ENCODE measurements at places on chromosomes 5 and 9. TPM values are rescaled to one million over a fixed set of nuclear protein-coding genes. Genes with fewer than 3 reads are reported as not detected.

GRCh38 chr5:153153086-153153485 is 337.4 kb upstream of the GRIA1 start:
- no peaks in the 10 kb centered on the region for H3K36me3 ChIP-seq
- H3K4me3 ChIP-seq = no peak overlapping the region
- H3K4me1 ChIP-seq = no peaks in the 10 kb centered on the region

GRCh38 chr5:16617274-16617968 is 624 bp upstream of the RETREG1 start:
- no peaks in the 10 kb centered on the region for H3K36me3 ChIP-seq
- peaks cover 3% of the 10 kb centered on the region for H3K4me1 ChIP-seq
- H3K4me3 ChIP-seq = peak overlapping the region; percentile 45
- H3K27ac ChIP-seq = no peak overlapping the region

DNA sequence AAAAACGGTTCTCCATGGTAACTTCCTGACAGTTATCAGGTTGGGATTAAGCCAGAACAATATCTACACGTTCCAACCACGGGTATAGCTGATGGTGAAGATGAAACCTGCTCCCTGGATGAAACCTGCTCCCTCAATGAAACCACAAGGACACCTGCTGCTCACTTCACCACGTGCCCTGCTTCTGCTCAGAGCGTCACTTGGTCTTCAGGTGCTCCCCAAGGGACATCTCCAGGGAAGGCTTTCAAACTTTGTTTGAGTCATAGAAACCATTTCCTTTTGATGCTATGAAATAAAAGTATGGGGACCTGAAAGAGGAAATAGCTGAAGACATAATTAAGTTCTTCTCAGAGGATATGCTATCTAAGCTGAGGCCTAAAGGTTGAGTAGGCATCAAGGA is 242.4 kb downstream of the MED10 start:
- no peak overlapping the region for H3K4me3 ChIP-seq
- H3K27me3 ChIP-seq = no peaks in the 10 kb centered on the region
- H3K36me3 ChIP-seq = no peaks in the 10 kb centered on the region

- H3K27ac ChIP-seq = no peak overlapping the region
- no peaks in the 10 kb centered on the region for H3K36me3 ChIP-seq
- DNase-seq = no peak
- H3K27me3 ChIP-seq = no peaks in the 10 kb centered on the region
Observed at GRCh38 chr5:125814119-125814518, 609.1 kb upstream of the GRAMD2B start.

DNA sequence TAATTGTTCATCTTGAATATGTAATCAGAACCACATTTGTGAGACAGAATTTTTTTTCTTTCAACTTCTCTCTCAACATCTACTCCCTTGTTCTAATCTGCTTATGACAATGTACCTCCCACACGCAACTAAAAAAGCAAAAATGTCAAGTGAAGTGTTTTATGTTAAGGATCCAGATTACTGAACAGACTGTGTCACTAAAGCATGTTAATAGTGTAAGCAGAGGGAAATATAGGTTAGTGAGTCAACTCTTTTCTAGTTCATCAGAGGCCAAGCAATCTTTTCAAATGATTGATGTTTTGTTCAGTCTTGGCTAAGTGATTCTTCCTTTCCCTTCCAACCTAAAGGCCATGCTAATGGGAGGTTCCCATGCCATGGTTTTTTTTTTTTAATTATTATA is 34.7 kb upstream of the IDNK start:
- no peaks in the 10 kb centered on the region for H3K36me3 ChIP-seq
- no peak overlapping the region for H3K4me3 ChIP-seq
- no peaks in the 10 kb centered on the region for H3K27me3 ChIP-seq
- no peak overlapping the region for H3K27ac ChIP-seq
- DNase-seq = no peak

GRCh38 chr5:60685028-60685427 is 14.9 kb downstream of the DEPDC1B start:
- no peaks in the 10 kb centered on the region for H3K4me1 ChIP-seq
- H3K27ac ChIP-seq = no peak overlapping the region
- no peak overlapping the region for H3K4me3 ChIP-seq
- DNase-seq = no peak
- no peaks in the 10 kb centered on the region for H3K36me3 ChIP-seq

DNA sequence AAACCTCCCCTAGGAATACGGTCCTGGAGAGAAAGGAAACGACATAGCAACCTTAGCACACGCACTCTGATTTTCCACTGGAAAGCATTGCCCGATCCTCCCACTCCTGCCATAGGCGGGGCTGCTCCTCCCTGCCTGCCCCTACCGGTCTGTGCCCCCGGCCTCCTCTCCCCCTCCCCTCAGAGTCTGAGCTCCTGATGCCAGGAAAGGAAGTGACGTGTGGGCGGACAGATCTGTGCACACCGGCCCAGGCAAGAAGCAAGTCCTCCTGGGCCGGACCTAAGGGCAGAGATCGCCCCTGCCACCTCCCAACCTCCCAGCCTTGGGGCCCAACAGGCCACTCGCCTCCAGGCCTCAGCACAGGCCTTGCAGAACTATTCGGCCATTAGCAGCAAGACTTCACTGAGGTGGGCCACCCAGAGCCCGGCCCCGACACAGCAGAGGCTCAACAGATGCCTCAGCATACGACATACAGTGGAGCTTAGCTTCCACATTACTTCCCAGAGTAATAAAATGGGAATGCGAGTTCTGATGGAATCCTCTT is 7.2 kb downstream of the NINJ1 start:
- H3K27me3 ChIP-seq = no peaks in the 10 kb centered on the region
- no peak overlapping the region for H3K4me3 ChIP-seq
- peak; percentile 50 for DNase-seq
- peaks cover 50% of the 10 kb centered on the region for H3K4me1 ChIP-seq

GRCh38 chr5:112186401-112186990 is 232.6 kb downstream of the EPB41L4A start:
- H3K4me1 ChIP-seq = no peaks in the 10 kb centered on the region
- no peaks in the 10 kb centered on the region for H3K27me3 ChIP-seq
- no peak overlapping the region for H3K27ac ChIP-seq
- H3K36me3 ChIP-seq = no peaks in the 10 kb centered on the region

DNA sequence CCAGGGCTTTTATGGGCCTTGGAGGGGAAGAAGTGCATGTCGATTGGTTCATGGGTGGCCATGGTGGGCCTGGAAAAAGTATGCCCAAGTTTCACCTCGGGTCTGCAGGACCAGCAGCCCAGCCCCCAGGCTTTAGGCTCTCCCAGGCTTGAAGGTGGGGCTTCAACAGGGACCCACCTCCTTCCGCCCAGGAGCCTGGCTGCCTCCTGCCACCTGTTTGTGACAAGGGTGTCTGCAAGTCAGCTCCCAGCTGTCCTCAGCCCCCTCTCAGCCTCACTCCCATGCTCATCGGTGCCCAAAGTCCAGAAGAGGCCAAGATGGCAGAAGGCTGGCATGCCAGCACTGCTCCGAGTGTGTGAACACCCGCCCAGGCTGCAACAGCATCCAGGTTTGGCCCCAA is 1063.2 kb upstream of the ACO1 start:
- H3K27ac ChIP-seq = no peak overlapping the region
- no peaks in the 10 kb centered on the region for H3K27me3 ChIP-seq

DNA sequence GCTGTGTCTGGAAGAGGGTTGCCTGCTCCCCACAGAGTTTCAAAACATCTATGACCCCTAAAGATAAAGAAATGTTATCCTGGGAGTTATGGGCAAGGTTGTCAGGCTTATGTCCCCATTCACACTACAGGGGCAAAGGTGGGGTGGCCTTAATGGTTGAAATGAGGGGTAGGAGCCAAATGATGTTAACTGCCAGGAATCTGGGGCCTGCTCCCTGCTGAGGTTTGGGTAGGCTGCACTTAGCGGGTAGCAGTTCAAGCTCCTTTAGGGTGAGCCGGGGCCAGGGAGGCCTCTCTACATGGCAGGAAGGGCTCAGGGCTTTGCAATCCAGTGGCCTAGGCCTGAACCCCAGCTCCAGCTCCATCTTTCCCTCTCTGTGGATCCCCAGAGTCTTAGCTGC is 3.0 kb downstream of the FGF18 start:
- peaks cover 13% of the 10 kb centered on the region for H3K4me1 ChIP-seq
- no peak overlapping the region for H3K4me3 ChIP-seq
- no peaks in the 10 kb centered on the region for H3K36me3 ChIP-seq
- DNase-seq = no peak
- H3K27ac ChIP-seq = no peak overlapping the region
- H3K27me3 ChIP-seq = peaks cover 5% of the 10 kb centered on the region

DNA sequence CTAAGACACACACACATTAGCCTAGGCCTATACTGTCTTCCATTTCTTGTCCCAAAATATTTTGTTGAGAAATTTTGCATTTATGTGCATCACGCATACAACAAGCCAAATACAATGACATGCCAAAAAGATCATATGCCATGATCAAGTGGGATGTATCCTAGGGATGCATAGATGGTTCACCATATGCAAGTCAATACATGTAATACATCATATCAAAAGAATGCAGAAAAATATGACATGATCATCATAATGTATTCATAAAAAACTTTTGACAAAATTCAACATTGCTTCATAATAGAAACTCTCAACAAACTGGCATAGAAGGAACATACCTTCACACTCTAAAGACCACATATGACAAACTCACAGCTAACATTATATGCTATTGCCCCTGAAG is 5.8 kb upstream of the FAM81B start:
- no peaks in the 10 kb centered on the region for H3K36me3 ChIP-seq
- H3K4me3 ChIP-seq = no peak overlapping the region
- DNase-seq = no peak
- no peaks in the 10 kb centered on the region for H3K27me3 ChIP-seq
- no peaks in the 10 kb centered on the region for H3K4me1 ChIP-seq
- no peak overlapping the region for H3K27ac ChIP-seq

DNA sequence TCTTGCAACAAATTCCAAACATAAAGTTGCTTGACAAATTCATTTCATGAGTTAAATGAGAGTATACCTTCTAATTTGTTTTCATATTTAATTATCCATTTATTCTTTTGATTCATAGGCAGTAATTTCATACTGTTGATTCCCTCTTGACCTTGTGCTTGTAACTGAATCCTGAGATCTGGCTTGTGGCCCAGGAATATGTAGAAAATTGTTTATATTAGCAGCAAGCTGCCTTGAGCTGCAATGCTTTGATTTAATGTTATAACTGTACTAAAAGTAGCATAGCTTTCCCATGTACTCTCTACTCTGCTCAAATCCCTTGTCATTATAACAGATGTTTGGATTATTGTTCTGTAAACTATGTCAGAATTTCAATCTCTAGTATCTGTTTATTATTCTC is 780.7 kb downstream of the NR2F1-AS1 start:
- H3K4me3 ChIP-seq = no peak overlapping the region
- no peaks in the 10 kb centered on the region for H3K36me3 ChIP-seq
- no peaks in the 10 kb centered on the region for H3K27me3 ChIP-seq
- DNase-seq = peak; percentile 60

DNA sequence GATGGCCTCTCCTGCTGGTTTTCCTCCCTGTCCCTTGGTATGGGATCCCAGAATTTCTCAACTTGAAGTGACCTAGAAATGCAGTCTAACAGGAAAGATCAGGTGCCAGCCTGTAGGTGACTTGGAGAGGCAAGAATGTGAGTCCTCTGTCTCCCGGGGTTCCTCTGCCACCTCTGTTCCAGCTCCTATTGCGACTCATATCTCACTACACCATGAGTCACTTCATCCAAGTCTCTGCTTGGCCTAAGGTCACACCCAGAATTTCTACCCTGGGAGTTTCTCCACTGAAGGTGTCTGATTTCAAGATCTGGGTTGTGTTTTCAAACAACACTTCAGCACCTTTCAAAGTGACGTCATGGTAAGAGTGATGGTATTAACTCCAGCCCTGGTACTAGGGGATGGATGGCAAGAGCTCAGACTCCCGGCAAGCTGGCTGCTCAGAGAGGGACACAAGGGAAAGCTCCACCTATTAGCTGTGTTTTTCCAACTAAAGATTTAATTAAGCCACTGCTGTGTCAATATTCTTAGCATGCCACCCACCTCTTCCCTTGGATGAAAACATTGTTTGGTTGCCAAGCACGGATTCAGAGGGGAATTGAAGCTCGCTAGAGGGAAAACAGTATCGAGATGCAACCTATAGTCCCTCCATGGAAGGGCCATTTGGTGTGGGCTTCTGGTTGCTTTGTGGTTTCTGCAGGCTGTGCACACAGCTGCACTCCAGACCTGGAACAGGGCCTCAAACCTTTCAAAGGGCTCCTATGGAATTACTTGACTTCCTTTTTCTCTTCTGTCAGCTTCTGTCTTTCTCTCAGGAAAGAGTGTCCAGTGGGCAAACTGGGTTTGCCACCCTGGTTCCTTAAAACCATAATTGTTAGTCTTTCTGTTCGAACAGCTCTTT is 205.7 kb downstream of the GAS1 start:
- no peaks in the 10 kb centered on the region for H3K36me3 ChIP-seq
- no peak for DNase-seq
- H3K4me3 ChIP-seq = no peak overlapping the region
- H3K27me3 ChIP-seq = no peaks in the 10 kb centered on the region
- no peaks in the 10 kb centered on the region for H3K4me1 ChIP-seq

- no peak overlapping the region for H3K4me3 ChIP-seq
- no peaks in the 10 kb centered on the region for H3K27me3 ChIP-seq
- DNase-seq = peak; percentile 40
- peak overlapping the region; percentile 23 for H3K27ac ChIP-seq
Observed at GRCh38 chr9:97990259-97990658, 7.1 kb downstream of the ANP32B start.

GRCh38 chr9:125867751-125868415 is 120.7 kb downstream of the PBX3 start:
- peak overlapping the region; percentile 48 for H3K27ac ChIP-seq
- H3K27me3 ChIP-seq = no peaks in the 10 kb centered on the region
- peak; percentile 83 for DNase-seq
- H3K4me3 ChIP-seq = no peak overlapping the region
- H3K4me1 ChIP-seq = peaks cover 4% of the 10 kb centered on the region

DNA sequence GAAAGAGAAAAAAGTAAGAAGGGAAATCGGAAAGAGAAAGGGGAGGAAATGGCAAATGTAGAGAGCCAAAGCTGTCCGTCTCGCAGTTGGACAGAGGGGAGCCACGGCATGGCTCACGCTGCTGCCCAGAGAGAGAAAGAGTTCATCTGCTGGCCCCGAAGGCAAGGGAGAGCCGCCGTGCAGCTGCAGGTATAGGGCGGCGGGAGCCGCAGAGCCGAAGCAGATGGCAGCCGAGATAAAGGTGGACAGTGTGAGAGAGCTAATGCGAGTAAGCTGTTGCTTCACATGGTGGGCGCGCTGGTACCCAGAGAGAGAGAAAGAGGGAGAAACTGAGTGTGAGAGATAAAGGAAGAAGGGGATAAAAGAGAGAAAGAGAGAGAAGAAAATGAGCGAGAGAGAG is 188.4 kb upstream of the PPP1R26 start:
- no peaks in the 10 kb centered on the region for H3K4me1 ChIP-seq
- H3K27ac ChIP-seq = no peak overlapping the region
- H3K4me3 ChIP-seq = no peak overlapping the region
- H3K36me3 ChIP-seq = no peaks in the 10 kb centered on the region

- no peak for DNase-seq
- no peaks in the 10 kb centered on the region for H3K4me1 ChIP-seq
- H3K27ac ChIP-seq = no peak overlapping the region
- H3K36me3 ChIP-seq = no peaks in the 10 kb centered on the region
Observed at GRCh38 chr9:112621018-112621655, 96.8 kb downstream of the INIP start.

Gene GGTA1
- not detected for total RNA-seq

Gene SH3RF2
- 0.84 TPM for total RNA-seq

Gene PLAC8L1
- total RNA-seq = 0.80 TPM

Gene IQGAP2
- 4.7 TPM for total RNA-seq

Gene GSN
- 130 TPM for total RNA-seq

Gene HTR1A
- not detected for total RNA-seq

Gene LECT2
- not detected for total RNA-seq

Gene DMAC1
- total RNA-seq = 49.6 TPM

Gene SHROOM1
- total RNA-seq = 20.9 TPM

Gene TRIM36
- 0.69 TPM for total RNA-seq

Gene IL4
- total RNA-seq = not detected
